Natural killer cell treated with Interleukin-12 subunit alpha and Interleukin-12 subunit beta and Interleukin-15 and Interleukin-18, amount 100 ng/mL, for 72 hours (primary cell): ENCODE measurements at places on chromosomes 7 and 10. TPM values are rescaled to one million over a fixed set of nuclear protein-coding genes. Genes with fewer than 3 reads are reported as not detected.

The SEMA4G gene
- 0.19 TPM for total RNA-seq

DNA sequence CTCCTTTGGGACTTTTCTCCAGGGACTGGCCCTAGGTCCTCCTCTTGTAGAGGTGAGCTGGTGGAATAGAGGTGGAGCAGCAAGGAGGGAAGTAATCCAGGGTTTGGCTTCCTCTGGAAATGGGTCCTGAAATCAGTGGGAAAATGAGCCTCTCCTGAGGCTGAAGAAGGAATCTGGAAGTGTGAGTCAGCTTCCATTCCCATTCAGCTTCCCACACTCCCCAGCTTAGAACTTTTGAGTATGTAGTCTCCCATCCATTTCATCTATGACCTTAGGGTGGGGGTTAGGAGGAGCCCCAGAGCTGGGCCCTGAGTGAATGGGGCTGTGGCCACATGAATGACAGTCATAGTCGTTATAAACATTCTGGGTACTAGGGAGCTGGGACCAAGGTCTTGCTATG lies 17.7 kb downstream of the LDB1 start:
- DNase-seq = no peak

DNA sequence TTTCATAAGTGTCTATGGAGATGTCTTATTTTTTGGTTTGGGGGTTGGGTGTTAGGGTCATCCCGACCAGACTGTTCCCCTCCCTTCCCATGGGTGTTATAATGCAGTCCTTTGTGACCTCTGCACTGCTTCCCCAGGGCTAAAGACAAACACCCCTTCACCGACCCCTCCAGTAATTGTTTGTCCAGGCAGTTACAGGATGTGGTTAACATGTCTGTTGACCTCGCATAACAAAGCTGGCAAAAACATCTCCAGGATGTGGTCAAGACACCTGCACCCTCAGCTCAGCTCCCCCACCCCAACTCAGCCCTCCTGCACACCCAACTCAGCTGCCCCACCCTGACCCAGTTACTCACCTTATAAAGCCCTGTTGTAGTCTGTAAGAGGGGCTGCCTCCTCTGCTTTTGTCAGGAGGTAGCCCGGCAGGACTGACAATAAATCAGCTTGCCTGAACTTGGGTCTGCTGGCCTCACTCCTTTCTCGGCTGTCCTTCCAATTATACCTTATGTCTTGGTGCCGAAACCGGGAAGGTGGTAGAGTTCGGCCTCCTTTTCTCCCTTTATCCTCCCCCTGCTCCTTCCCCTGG lies 102.2 kb downstream of the ZNF92 start:
- no peak for DNase-seq

- DNase-seq = no peak
Observed at GRCh38 chr10:64275774-64276173, 754.6 kb downstream of the REEP3 start.
